Kidney tubule cell (primary cell): ENCODE measurements at places on chromosomes 1 and 21.
A peak's percentile ranks its signal among the peaks of the same experiment; 100 is the strongest.

DNA sequence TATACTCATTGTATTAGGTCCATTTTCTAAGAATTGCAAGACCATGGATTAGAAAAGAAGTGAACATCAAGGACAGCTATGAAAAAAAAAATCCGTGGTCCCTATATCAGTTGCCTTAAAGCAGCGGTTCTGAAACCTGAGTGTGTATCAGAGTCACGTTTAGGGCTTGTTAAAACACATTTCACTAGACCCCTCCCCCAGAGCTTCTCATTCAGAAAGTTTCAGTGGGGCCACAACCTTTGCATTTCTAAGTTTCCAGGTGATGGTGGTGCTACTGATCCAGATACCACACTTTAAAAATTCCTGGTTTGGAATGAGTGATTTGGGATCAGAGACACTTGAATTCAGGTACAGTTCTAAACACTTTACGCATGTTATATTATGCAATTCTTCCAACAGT lies 96.1 kb upstream of the PRMT6 start:
- no peak for DNase-seq

DNA sequence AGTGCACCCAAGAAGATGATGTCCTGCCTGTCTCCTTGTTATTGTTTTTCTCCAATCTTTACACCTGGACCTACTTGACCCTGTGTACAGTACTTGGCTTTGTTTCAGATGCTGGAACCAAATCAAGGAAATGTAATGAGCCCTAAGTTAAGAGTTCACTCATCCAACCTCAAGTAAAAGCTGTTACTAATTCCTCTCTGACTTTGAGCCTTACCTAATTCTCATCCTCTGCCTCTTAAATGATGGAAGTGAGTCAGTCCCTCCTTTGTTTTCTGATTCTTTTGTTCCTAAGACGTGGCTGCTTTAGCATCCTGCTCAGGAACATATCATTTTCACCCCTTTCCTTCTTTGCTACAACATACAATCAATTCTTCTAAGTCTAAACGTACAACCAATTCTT lies 15.3 kb upstream of the PLA2G4A start:
- DNase-seq: no peak

- DNase-seq: no peak
These were observed 79.5 kb downstream of the EVI5 start for GRCh38 chr1:92705446-92705845.

GRCh38 chr1:204368996-204369726 lies 9.4 kb upstream of the PLEKHA6 start:
- no peak for DNase-seq

GRCh38 chr1:158600735-158601134 lies 4.3 kb upstream of the OR10Z1 start:
- DNase-seq: no peak

GRCh38 chr1:170460414-170461155 lies 71.4 kb upstream of the GORAB start:
- DNase-seq: no peak

DNA sequence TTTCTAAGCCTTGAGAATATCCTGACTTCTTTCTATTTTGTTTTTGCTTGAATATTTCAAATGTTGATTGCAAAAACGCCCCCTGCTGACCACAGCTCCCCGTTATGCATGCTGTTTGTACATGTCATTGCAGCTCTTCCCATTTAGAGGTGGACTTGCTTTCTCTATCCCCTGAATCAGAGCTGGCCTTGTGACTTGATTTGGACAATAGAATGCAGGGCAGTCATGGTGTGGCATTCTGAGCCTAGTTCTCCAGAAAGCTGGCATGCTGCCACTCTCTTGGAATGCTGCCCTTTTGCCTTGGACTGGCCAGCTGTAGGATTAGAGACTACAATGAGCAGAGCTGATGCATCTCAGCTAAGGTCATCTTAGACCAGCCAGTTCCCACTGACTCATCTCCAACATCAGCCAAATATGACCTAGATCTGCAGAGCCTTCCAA lies 1561.5 kb downstream of the MRPL39 start:
- peak; percentile 87 for DNase-seq

DNA sequence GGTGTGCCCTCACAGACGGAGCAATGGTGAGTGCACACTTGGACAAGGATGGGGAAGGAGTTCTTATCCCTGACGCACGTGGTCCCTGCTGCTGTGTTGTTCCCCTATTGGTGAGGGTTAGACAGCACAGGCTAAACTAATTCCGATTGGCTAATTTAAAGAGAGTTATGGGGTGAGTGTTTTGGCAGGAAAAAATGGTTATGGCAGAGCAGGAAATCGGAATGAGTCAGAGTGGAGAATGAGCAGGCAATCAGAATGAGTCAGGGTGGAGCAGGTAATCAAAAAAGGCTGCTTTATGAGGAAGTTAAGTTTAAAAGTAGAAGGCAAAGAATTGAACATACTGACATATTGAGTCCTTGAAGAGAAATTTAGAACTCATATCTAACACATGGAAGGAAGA lies 100.5 kb downstream of the NGF start:
- peak; percentile 53 for DNase-seq

GRCh38 chr1:43877101-43877500 lies 56.5 kb upstream of the ARTN start:
- DNase-seq: no peak

- no peak for DNase-seq
These were observed 24.5 kb upstream of the NTNG1 start for GRCh38 chr1:107116306-107116790.

DNA sequence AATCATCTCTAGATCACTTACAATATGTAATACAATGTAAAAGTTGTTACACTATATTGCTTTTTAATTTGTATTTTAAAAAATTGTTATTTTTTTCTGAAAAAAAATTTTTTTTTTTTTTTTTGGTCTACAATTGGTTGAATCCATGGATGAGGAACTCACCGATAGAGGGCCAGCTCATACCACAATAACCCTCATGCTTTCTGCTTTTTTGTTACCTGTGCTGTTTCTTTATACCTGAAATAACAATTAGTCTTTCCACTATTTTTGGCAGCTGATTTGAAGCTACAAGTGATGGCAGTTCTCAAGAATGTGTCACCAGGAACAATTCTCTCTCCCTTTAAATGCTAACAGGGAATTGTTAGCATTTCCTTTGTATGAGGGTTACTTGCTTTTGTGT lies 12.0 kb downstream of the SMG7 start:
- DNase-seq: peak; percentile 27

- DNase-seq: no peak
These were observed 34.5 kb downstream of the PROX1 start for GRCh38 chr1:214022229-214022791.

- DNase-seq: no peak
These were observed 117.0 kb downstream of the ZC3H11B start for GRCh38 chr1:219495737-219496408.

DNA sequence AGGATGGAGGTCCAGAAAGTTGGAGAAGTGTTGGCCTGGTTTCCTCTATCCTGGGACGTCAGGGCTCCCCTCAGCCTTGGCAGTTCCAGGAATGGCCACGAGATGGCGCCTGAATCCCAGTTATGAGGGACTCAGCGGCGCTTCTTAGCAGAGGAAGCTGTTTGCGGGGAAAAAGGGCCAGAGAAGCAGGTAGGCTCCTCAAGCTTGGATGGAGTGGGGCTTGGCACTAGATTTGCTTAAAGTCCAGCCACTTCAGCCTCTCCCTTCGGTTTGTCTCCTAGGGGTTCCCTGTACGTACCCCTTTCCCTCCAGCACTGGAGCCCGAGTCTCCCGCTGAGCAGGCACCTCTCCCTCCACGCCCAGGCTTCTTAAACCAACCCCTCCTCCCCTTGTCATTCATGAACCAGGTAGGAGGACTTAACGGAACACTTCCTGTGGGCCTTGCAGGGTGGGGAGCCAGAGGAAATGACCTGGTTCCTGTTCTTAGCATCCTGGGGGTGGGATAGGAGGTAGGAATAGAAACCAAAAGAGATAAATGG lies 32.0 kb upstream of the TENT5B start:
- peak; percentile 82 for DNase-seq

DNA sequence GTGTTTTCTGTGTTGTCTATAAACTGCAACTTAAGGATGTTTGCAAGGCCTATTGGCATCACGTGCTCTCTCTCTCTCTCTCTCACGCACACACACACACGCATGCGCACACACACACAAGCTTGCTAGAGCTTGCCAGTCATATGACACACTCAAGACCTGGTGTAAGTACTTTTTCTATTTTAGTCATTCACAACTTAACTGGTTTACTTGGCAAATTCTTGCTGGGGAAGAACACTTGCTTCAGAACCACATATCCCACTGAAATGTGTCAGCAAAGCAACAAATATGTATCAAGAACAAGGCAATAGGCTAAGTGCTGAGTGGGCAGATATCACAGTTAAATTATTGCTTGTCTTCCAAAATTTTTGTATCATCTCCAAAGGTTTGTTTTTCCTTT lies 107.8 kb downstream of the DISC1 start:
- DNase-seq: no peak

DNA sequence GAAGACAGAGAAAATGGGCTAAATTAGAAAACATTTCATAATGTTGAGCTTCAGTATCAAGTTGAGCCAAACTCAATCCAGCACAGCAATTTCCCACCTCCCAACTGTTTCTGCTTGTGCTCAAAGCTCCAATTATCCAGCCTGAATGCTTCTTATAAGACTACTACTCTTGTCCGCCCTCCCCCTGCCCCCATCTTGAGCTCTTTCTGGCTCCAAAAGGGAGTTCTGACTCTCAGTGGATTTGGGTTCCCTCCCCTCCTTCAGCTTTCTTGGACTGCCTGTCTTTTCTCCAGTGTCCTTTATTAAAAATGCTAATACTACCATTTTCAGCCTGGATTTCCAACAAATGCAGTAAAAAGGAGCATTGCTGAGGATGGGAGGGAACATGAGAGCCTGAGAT lies 174.8 kb downstream of the ASTN1 start:
- no peak for DNase-seq

DNA sequence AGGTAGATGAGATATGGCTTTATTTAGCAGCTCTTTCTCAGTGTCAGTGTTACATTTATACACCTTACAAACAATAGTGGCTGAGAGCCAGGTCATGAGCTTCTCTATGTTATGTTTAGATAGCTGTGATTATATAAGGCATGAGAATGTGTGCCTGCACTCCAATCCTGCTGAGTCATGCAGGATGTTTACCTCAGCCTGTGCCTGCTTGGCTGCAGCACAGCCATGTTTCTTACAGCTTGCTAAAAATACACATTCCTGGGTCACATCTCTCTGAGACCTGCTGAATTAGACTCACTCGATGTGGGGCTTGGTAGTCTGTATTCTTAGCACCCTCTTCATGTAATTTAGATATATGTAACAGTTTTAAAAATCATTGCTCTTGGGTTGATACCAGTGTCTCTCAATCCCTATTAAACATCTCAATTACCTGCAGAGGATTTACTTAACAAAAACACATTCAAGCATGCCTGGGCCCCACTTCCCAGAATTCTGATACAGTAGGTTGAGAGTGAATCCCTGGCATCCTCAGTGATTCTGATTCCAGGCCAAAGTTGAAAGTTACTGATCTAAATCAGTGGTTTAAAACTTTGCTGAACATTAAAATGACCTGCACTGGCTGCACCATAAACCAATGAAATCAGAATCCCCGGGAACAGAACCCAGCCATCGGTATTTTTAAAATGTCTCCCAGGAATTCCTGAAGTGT lies 107.5 kb downstream of the GDAP2 start:
- DNase-seq: peak; percentile 91

GRCh38 chr21:46056450-46056903 lies 41.4 kb upstream of the COL6A2 start:
- no peak for DNase-seq

DNA sequence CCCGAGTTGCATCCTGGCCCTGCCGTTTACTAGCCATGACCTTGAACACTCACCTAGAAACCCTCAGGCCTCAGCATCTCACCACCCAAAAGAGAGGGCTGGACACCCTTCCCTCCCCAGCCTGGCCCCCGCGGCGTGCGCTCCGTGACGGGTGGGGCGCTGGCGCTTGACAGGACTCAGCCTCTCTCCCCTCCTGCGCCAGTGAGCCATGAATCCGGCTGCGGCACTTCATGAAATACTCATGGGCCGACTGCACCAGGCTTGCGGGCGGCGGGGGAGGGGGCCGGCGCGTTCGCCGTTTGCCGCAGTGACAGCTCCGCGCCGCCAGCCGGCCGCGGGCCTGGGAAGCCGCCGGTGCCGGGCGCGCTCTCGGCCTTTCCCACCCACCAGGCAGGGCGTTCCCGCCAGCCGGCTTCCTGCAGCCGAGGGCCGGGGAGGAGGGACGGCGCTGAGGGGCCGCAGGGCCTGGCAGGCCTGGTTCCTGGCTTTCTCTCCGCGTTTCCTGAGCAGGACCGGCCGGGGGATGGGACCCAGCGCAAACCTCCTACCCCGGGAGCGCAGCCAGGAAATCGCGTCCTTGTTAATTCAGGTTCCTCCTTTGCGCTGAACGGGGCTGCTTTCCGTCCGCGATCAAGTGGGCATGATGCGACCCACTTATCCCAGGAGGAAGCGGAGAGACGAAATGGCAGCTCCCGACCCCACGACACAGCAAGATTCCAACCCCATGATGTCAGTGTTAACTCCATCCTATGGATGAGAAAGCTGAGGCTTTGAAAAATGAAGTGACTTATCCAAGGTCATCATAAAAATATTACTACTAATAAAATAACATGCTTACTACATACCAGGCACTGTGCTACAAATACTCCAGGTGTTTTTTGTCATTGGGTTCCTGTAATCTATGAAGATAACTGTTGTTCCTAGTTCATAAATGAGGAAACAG lies 9.1 kb upstream of the LUZP1 start:
- DNase-seq: peak; percentile 89

GRCh38 chr1:60118085-60118484 lies 44.5 kb upstream of the C1orf87 start:
- DNase-seq: no peak

- DNase-seq: no peak
These were observed 749 bp downstream of the SEC16B start for GRCh38 chr1:177969109-177969508.
